ENCODE measurements at places on chromosomes 11 and 22. TPM values are rescaled to one million over a fixed set of nuclear protein-coding genes. Genes with fewer than 3 reads are reported as not detected.

PICALM gene
- total RNA-seq, result 366 TPM

GRCh38 chr11:3666023-3666530 is 5.1 kb downstream of the CHRNA10 start:
- DNase-seq, result peak; percentile 69

GRCh38 chr11:108635106-108635505 is 29.8 kb upstream of the DDX10 start:
- DNase-seq, result no peak

- no peak for DNase-seq
These were observed 2.0 kb downstream of the ZNHIT2 start for GRCh38 chr11:65115361-65116082.

DNA sequence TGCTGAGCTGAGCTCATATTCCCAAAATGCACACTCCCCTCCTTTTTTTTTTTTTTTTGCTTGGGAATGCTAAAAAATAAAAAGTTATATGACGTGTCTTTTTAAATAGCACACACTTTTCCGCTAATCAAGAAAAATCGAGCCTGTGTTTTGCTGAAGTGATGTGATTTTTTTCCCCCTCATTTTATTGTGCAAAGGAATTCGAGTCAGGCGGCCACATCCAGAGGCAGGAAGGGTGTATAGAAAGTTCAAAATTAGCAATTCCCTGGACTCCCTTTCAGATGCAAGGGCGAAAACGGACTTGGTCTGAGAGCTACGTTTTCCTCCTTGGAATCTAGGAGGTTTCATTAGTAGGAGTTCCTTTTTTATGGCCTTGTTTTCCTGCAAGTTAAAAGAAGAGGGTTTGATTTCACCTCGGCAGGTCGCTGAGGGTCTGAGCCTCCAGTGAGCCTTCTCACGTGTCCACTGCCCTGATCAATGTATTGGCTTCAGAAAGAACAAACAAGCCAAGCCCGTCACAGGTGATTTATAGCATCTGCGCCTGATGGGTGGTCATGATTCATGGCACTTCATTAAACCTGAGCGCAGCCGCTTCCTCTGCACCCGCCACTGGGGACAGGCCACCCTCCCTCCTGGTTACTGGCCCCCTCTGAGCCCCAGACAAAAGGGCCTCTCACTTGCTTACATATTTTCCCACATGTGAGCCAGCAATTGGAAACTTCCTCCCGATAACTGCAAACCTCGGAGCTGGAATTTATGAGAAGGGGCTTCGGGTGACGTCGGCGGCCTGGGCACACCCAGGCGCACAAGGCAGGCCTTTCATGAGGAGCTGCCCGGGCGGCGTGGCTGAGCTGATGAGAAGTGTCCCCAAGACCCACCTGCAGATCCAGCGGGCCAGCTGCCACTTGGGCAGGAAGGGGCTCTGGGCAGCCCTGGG is 64.4 kb upstream of the LINC01488 start:
- no peak for DNase-seq

- no peak for DNase-seq
These were observed 26.1 kb upstream of the ZBTB44 start for GRCh38 chr11:130340671-130341319.

GRCh38 chr11:8022876-8023275 is 35.7 kb downstream of the EIF3F start:
- no peak for DNase-seq

DNA sequence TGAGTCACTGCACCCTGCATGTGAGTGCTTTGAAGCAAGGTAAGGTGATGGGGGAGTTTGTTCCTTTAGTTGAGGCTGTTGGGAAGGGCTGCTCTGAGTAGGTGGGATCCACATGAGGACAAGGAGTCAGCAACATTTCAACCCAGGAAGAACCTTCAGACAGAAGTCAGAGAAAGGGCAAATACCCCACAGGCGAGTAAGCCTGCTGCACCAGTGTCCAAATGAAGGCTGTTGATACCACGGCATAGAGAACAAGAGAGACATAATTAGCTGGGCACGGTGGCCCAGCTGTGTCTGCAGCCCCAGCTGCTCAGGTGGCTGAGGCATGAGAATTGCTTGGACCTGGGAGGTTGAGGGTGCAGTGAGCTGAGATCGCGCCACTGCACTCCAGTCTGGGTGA is 54.3 kb upstream of the CLMP start:
- no peak for DNase-seq

DNA sequence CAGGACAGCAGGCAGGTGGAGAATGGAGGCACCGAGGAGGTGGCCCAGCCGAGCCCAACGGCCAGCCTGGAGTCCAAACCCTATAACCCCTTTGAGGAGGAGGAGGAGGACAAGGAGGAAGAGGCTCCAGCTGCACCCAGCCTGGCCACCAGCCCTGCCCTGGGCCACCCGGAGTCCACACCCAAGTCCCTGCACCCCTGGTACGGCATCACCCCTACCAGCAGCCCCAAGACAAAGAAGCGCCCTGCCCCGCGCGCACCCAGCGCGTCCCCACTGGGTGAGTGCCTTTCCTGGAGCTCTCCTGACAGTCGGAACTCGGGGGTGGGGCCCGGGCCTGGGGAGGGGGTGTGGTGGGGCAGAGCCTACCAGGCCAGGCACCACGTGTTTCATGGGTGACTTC is 19.7 kb downstream of the MICALL1 start:
- DNase-seq, result no peak

- DNase-seq, result no peak
These were observed 44.3 kb downstream of the THAP12 start for GRCh38 chr11:76336597-76336996.

Data from mesenteric fat pad (tissue), 1 donor.